ENCODE measurements at places on chromosomes 1 and 21.

DNA sequence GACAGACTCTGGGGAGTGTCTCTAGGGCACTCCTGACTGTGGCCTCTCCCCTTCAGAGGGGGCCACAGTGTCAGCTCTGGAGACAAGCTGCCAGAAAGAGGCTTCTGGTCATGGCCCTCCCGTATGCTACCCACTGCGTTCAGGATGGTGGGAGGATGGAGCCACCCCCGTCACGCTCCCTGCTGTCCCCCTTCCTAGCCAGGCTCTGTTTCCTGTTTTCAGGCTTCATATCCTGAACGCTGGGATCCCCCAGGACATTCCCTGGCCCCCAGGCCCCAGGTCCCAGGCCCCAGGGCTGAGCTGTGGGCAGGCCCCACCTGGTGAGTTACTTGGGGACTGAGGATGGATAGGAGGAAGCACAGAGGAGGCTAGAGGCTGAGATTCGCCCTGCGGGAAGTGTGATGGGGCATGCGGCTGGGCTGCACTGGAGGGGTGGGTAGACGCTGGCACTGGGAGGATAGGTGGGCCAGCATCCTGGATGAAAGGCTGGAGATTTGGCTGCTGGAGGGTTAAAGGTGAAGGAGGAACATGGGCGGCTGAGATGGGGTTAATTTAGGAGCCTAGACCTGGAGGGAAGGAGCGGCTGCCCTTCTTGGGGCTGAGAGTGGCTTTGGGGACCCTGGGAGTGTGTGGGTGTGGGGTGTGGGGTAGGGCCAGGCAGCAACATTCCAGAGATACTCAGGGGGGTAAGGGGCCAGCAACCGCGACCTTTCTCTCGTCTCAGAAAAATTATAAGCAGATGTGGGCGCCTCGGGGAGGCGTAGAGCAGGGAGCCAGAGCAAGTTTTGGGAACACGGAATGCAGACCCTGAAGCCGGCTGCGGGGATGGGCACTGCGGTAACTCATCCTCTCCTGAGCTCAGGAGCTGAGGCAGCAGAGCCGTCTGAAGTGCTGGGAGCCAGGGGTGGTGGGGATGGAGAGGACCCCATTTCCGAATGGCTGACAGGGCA, 8.7 kb downstream of the PEAR1 start:
- no peak for DNase-seq

DNA sequence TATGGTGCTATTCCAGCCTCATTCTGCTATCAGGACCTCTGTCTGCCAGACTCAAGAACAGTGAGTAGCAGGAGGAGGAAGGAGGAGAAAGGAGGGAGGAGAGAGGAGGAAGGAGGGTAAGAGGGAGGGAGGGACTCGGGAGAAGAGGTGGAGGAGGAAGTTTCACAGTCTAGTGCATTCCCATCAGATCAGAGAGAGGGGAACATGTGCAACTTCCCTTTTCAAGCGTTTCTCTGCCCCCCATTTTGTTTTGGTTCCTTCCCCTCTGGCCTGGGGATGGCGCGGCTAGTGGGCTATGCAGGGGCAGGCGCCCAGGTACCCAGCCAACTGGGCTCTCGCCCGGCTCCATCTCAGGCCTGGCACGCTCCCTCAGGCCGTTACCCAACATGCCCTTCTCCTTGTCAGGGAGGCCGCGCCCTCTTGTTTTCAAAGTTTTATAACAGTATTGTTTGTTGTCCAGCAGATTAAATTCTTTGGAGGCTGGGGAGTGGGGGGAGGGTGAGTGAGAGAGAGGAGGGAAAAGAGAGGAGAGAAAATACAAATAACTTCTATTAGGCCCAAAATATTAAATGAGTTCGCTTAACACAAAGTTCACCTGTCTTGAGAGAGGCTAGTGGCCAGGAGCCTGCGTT, 56.0 kb downstream of the CD46 start:
- DNase-seq = no peak

DNA sequence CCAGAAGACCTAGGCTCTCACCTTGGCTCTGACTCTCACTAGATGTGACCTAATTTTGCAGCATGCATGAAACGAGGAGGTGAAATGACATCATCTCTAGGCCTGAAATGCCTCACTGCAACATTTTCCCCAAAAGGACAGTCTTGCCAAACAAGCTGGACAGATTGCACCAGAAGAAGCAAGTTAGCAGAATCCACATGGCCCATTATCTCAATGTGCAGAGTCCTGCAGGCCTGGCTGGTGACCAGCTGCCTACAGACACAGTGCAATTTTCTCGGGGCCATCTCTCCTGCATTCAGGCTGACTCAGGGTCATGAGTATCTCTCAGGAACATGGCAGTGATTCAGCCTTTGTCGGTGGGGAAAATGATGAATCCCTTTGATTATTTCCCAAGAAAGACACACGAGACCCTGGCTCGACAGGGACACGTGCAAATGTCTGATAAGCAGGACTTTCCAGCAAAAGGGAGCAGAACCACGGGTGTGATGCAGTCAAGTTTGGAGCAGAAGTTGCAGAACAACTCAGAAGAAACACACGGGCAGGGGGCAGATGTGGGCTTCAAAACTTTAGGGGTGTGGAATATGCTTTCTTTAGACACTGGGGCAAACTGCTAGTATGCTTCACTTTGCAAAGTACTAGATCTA, 38.7 kb downstream of the TRIM67 start:
- DNase-seq = no peak

- no peak for DNase-seq
Measured at GRCh38 chr1:109020693-109021257, 21.1 kb downstream of the WDR47 start.

- DNase-seq = no peak
Measured at GRCh38 chr1:81999364-81999763, 198.6 kb downstream of the ADGRL2 start.

GRCh38 chr21:45105906-45106485, 31.6 kb downstream of the ADARB1 start:
- no peak for DNase-seq

- no peak for DNase-seq
Measured at GRCh38 chr1:2108213-2108876, 58.1 kb downstream of the PRKCZ start.

DNA sequence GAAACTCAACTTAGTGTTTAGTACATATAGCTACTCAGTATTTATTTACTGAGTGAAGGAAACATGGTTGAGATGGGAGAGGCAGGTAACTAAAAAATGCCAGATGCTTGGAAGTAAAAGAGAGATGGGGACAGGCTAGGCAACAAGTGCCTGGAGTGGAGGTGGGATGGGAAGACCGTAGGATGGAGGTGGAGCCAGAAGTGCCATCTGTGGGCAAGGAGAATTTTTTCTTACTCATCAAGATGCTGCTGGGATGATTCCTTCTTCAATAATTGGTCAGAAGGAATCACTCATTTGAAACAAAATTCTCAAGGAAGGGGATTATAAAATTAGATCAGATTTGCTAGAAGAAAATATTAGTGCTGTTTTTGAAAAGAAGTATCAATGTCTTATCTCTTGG, 72.9 kb downstream of the IFI44 start:
- no peak for DNase-seq

GRCh38 chr1:206803221-206803730, 31.0 kb upstream of the IL10 start:
- no peak for DNase-seq

DNA sequence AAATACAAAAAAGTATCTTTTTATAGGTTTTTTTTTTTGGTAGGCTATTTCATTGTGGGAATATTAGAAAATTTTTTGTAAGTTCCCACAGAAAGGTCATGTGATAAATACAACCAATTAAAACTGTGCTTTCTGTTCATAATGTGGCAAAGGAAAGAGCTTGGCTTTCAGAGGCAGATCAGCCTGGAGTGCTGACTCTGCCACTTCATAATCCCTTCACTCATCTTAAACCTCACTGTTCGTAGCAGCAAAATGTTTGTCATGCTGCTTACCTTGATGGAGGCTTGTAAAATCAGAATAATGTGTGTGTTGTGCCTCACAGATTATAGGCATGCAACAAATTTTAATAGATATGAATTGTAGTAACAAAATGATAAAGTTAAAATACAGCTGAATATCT, 176.8 kb downstream of the ZP4 start:
- DNase-seq = no peak

DNA sequence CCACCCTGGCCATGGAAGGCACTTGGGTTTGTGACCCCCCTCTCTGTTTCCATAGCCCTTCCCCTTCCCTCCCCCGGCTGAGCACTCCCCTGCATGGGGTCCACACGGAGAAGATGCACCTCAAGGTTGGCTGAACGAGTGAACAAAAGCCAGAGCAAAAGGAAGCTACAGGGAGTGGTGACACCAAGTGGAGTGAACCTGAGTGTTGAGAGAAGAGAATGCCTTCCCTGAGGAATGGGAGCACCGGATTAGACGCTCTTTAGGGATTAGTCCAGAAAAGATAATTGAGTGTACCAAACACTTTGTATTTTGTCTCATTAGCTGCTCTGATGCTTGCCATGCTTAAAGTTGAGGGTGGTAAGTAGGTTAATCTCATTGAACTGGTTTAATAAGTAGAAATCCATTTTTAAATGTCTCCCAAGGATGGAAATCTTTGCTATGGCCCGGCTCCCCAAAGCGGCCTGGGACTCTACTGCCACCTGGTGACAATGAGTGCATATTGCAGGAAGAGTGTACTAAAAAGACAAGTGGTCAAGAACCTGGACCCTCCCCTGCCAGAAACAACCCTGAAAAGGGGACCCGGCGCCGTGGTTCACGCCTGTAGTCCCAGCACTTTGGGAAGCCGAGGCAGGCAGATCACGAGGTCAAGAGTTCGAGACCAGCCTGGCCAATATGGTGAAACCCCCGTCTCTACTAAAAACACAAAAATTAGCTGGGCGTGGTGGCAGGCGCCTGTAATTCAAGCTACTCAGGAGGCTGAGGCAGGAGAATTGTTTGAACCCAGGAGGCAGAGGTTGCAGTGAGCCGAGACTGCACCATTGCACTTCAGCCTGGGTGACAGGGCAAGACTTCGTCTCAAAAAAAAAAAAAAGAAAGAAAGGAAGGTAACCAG, 150.6 kb upstream of the ZC3H12A start:
- no peak for DNase-seq

- no peak for DNase-seq
Measured at GRCh38 chr1:121519042-121519755, 334.4 kb downstream of the SRGAP2C start.

All from fibroblast of the conjunctiva (primary cell).